Inflammatory macrophage treated with lipopolysaccharide for 4 hours (primary cell): ENCODE measurements at places on chromosomes 2 and 18.

DNA sequence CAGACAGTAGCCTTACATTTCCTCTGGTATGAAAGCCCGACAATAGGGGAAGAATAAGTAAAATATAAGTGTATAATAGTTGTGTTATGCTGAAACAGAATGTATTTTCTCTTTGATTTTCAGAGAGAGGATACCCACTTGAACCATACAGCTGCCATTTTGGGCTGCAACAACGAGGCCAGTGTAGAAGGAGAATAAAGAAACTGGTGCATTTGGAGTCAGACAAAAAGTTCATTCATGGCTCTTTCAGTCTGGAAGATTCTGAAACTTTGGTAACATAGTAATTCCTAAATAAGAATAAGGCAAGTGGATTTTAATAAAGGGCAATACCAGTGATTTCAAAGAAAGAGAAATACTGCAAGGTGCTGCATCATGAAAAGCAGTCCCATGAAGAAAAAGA is 610.9 kb downstream of the LRP1B start:
- no peak for DNase-seq

DNA sequence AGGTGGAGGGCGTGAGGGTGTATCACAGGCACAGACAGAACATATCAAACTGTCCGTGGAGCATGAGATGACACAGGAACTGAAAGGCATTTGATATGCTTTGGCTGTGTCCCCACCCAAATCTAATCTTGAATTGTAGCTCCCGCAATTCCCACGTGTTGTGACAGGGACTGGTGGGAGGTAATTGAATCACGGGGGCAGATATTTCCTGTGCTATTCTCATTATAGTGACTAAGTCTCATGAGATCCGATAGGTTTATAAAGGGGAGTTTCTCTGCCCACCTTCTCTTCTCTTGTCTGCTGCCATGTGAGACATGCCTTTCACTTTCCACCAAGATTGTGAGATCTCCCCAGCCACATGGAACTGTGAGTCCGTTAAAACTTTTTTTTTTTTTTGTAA is 123.1 kb upstream of the PIEZO2 start:
- DNase-seq: no peak

GRCh38 chr2:236705295-236706105 is 135.9 kb downstream of the ACKR3 start:
- peak; percentile 52 for DNase-seq

DNA sequence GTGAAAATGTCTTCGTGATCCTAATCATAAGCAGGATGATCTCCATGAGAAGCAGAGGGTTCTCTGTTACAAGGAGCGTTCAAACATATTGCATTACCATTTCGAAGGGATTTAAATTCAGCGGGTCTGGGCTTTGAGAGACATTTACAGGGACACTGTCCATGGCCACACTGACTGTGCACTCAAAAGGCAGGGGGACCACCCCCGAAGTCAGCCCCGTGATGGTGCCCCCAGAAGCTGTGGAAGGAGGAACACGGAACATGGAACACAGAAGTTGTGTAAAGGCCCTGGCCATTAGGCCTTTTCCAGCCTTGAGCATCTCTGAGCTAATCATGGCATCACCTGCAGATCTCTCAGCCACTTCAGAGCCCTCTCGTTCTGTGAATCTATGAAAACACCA is 268.4 kb upstream of the MYT1L start:
- no peak for DNase-seq

DNA sequence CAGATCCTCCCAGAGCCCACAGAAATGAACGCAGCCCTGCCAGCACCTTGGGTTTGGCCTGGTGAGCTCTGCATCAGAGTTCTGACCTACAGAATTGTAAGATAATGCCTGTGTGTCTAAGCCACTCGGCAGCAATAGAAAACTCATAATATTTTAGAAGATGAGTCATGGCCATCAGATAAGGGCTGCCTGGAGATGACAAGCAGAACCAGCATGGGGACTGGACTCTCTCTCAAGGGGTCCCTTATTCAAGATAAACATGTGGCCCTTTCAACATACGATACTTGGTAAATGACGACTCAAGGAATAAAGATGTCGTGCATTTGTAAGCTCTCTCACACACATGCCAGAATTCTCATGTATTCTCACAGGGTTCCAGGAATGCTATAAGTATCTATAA is 8.5 kb upstream of the AGAP1 start:
- DNase-seq: no peak

GRCh38 chr2:17710547-17711248 is 42.9 kb downstream of the SMC6 start:
- no peak for DNase-seq

DNA sequence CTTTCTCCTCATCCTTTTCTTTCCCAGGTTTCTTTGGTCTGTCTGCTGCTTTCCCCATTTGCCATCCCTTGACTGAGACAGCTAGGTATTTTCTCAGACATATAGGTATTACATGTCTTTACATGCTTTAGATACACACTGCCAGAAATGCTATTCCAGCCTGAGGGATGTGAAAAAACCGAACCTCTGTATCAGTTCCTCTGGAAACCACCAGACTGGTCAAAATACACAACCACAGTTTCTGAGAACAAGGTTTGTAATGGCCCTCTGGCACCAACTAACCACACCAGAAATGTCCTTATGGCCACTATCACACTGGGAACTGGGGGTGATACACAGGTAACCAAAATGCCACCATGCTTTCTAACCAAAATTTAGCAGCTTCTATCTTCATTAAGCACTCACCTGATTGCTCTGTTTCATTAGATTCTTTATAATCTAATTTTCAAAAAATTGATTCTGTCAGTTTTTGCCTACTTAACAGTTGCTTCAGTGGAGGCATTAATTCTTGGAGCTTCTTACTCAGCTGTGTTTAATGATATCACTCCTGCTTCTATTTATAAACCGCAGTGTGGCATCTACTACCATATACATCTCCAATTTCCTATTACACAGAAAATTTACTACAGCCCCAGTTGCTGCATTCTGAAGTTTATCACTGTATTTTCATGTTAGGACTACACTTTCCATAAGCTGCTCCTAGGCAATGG is 243.5 kb downstream of the WDPCP start:
- no peak for DNase-seq
